ENCODE measurements at places on chromosomes 7 and 10. TPM values are rescaled to one million over a fixed set of nuclear protein-coding genes. Genes with fewer than 3 reads are reported as not detected.
A peak's percentile ranks its signal among the peaks of the same experiment; 100 is the strongest.

Gene CHST3
- 35.3 TPM for total RNA-seq

Gene ATG9B
- 1.2 TPM for total RNA-seq

Gene MYO1G
- total RNA-seq: 0.25 TPM

- no peak for DNase-seq
- H3K4me3 ChIP-seq: no peak overlapping the region
- H3K36me3 ChIP-seq: no peaks in the 10 kb centered on the region
Measured at GRCh38 chr10:126063353-126063791, 167.0 kb downstream of the FANK1 start.

DNA sequence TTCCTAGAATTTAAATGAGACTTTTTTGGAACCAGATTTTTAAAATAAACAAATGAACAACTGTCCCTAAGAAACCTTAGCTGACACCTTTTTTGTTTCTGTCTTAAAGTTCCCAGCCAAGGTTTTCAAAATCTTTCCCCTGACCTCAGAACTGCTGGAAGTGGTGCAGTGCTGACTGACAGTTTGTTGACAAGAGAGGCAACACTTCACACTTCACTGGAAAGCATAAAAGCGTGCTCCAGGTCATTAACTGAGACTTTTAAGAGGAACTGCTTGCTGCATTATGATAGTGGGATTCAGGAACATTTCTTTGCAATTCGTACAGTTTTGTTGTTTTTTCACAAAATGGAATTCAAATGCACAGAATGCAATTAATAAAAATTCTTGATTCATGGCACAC, 36.2 kb downstream of the SYPL1 start:
- H3K27ac ChIP-seq: no peak overlapping the region
- no peaks in the 10 kb centered on the region for H3K4me1 ChIP-seq
- DNase-seq: no peak
- H3K36me3 ChIP-seq: no peaks in the 10 kb centered on the region
- H3K27me3 ChIP-seq: no peaks in the 10 kb centered on the region

DNA sequence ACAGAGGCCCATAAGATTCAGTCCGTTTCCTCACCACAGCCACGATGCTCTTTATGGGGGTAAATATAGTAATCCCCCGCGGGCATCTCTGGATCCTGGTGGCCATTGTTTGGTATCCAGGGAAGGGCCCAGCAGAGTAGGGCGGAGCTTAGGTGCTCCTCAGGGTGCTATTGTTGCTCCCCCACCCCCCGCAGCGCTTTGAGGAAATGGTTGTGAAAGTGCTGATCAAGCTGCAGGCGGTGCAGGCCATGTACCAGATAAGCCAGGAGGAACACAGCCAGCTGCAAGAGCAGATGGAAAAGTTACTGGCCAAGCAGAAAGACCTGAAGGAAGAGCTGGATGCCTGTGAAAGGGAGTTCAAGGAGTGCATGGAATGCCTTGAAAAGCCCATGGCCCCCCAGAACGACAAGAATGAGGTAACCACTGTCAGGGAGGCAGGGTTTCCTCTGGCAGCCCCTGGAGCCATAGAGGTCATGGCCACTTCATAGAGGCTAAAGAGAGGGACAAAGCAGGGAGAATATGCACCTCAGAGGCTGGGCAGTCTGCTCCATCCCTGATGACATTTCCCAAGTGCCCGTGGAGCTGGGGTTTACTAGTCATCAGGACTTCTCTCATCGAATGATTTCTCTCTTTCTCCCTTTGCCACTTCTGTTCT, 17.6 kb upstream of the FLNC start:
- no peak overlapping the region for H3K27ac ChIP-seq
- no peaks in the 10 kb centered on the region for H3K27me3 ChIP-seq
- peaks cover 2% of the 10 kb centered on the region for H3K36me3 ChIP-seq
- peaks cover 12% of the 10 kb centered on the region for H3K4me1 ChIP-seq
- H3K4me3 ChIP-seq: no peak overlapping the region
- DNase-seq: peak; percentile 62

GRCh38 chr7:92968502-92968901, 132.1 kb upstream of the CDK6 start:
- no peak overlapping the region for H3K27ac ChIP-seq
- H3K36me3 ChIP-seq: no peaks in the 10 kb centered on the region
- H3K27me3 ChIP-seq: no peaks in the 10 kb centered on the region
- no peaks in the 10 kb centered on the region for H3K4me1 ChIP-seq
- DNase-seq: no peak

GRCh38 chr10:75291805-75292204, 56.0 kb upstream of the COMTD1 start:
- peaks cover 43% of the 10 kb centered on the region for H3K27me3 ChIP-seq
- no peak overlapping the region for H3K27ac ChIP-seq
- DNase-seq: no peak
- no peaks in the 10 kb centered on the region for H3K36me3 ChIP-seq

DNA sequence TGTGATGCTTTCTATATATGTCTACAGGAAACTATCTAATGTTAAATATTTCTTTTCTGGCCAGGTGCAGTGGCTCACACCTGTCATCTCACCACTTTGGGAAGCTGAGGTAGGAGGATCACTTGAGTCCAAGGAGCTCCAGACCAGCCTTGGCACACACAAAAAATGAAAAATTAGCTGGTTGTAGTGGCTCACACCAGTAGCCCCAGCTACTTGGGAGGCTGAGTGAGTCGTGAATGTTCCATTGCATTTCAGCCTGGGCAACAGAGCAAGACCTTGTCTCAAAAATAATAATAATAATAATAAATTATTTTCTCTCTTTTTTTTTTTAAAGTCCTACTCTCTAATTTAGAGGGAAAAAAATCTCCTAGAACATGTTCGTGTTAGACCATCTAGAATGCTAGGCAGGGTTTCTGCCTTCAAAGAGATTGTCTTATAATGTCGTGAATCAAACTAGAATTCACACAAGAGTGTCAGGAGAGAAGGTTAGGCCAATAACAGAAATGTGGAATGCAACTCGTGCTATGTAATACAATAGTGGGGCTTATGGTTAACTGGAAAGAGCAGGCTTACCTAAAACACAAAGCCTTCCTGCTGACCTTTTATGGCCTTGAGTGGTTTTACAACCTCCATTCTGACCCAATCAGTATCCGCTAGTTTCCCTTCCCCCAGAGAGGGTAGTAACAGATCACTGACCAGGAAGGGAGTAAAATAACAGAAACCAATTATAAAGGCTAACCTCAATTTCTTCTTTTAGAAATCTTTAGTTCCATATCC, 46.3 kb downstream of the MYOF start:
- peaks cover 18% of the 10 kb centered on the region for H3K4me1 ChIP-seq
- no peaks in the 10 kb centered on the region for H3K27me3 ChIP-seq
- H3K4me3 ChIP-seq: no peak overlapping the region
- DNase-seq: peak; percentile 59
- peaks cover 16% of the 10 kb centered on the region for H3K36me3 ChIP-seq
- peak overlapping the region; percentile 98 for H3K27ac ChIP-seq

DNA sequence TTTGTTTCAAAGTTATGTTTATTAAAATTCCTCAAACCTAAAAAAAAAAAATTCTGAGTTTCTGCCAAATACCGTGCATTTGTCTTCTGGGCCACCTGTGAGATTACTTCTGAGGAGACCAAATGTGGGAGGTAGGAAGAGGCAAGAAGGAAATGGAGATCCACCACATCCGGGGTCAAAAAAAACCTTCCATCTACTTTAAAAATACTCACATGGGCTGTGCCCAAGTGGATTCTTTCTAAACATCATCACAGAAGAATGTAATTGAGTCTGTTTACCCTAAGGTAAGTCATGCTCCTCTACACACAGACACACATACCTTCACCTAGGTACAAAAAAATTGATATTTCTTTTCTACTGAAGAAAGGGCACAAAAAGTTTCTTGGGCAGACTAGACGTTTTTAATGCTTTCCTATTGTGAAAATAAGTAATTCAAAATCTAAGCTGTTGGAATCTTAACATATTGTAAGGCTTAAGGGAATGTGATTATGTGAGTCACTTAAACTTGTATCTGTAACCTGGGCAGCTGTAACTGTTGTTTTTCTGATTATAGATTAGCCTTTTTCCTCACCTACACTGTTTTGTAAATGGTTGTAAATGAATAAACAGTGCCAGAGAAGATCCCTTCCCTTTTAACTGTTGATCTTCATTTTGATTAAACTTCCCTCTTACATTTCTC, 19.1 kb upstream of the SPOCK2 start:
- no peak overlapping the region for H3K4me3 ChIP-seq
- peaks cover 3% of the 10 kb centered on the region for H3K4me1 ChIP-seq
- no peaks in the 10 kb centered on the region for H3K27me3 ChIP-seq
- peaks cover under 1% of the 10 kb centered on the region for H3K36me3 ChIP-seq
- no peak for DNase-seq

DNA sequence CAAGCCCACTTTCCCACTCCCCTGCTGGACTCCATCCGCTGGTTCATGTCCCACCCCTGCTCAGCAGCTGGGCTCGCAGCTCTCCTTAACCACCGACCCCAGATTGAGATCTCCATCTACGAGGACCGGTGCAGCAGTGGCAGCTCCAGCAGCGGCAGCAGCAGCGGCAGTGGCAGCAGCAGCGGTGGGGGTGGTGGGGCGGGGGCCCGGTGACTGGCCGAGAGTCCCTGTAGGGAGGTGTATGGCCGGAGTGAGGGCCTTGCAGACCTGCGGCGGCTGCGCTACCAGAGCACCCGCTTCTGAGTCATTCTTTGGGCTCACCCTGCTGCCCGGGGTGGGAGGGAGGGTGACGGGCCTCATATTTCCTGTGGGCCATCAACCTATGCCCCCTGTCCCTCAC, 15.8 kb downstream of the GOLGA7B start:
- H3K36me3 ChIP-seq: no peaks in the 10 kb centered on the region
- no peak overlapping the region for H3K27ac ChIP-seq
- peaks cover 16% of the 10 kb centered on the region for H3K4me1 ChIP-seq
- no peak for DNase-seq

DNA sequence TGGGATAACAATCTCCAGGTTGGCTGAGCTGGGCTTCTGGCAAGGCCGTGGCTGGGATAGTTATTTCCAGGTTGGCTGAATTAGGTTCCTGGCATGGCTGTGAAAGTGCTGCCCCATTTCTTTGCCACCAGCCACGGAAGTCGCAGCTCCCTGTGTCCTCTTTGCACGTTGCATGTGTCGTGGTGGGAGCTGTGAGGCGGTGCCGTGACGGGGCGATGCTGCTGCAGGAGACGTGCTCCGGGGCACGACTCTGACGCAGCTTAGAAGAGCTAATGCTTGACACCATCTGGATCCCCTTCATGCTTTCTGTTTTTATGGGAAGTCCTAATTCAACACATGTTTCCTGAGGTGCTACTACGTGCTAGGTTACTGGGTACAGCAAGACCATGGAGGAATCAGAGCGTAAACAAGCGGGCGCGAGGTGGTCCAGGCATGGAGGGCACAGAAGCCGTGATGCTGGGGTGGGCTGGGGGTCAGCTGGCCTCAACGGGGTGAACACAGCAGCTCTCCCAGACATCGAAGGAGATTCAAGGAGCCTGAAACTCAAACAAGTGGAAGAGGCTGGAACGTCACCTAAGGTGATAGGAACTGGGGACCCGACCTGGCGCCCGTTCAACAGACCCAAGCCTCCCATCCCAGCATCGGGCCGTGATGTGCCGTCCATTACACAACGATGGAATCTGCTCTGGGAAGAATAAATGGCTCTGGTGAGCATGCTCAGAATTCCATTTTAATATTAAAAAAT, 407.1 kb downstream of the DNAJB6 start:
- DNase-seq: no peak
- H3K4me1 ChIP-seq: no peaks in the 10 kb centered on the region
- H3K27ac ChIP-seq: no peak overlapping the region
- H3K4me3 ChIP-seq: no peak overlapping the region
- H3K27me3 ChIP-seq: no peaks in the 10 kb centered on the region

DNA sequence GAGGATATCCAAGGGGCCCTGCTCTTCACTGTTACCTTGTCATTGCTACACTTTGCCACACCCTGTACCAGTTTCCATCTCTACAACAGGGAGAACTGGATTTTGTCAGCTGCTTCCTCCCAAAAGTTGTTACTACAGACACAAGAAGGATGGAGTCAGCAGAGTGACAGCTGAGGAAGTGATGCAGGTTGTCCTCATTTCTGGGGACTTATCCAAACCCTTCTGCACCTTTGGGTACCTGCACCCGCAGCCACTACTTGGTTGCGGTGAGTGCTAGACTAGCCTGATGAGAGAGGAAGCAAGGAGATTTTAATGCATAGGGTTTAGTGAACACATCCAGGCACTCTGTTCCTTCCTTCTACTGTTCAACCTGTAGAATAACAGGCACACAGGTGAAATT, 281.0 kb downstream of the RPS24 start:
- H3K27me3 ChIP-seq: no peaks in the 10 kb centered on the region
- no peak overlapping the region for H3K4me3 ChIP-seq
- H3K4me1 ChIP-seq: no peaks in the 10 kb centered on the region
- no peak overlapping the region for H3K27ac ChIP-seq

DNA sequence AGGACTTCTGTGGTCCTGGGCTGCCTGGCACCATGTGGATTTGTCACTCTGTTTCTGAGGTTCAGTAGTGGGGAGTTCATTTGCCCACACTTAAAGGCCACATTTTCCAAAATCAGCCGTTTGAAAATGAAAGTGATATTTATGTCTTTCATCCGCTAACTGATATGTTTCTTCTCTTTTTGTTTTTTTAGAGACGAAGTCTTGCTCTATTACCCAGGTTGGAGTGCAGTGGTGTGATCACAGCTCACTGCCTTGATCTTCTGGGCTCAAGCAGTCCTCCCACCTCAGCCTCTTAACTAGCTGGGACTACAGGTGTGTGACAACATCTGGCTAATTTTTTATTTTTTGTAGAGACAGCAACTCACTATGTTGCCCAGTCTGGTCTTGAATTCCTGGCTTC, 58.6 kb downstream of the EBLN1 start:
- H3K4me1 ChIP-seq: no peaks in the 10 kb centered on the region
- DNase-seq: no peak
- H3K4me3 ChIP-seq: no peak overlapping the region
- no peak overlapping the region for H3K27ac ChIP-seq
- no peaks in the 10 kb centered on the region for H3K27me3 ChIP-seq

GRCh38 chr7:39493934-39494333, 72.3 kb upstream of the YAE1 start:
- H3K27me3 ChIP-seq: no peaks in the 10 kb centered on the region
- H3K4me1 ChIP-seq: no peaks in the 10 kb centered on the region
- no peak for DNase-seq
- H3K4me3 ChIP-seq: no peak overlapping the region
- H3K36me3 ChIP-seq: no peaks in the 10 kb centered on the region

- no peaks in the 10 kb centered on the region for H3K27me3 ChIP-seq
- H3K4me3 ChIP-seq: no peak overlapping the region
- DNase-seq: no peak
- H3K4me1 ChIP-seq: no peaks in the 10 kb centered on the region
- H3K36me3 ChIP-seq: no peaks in the 10 kb centered on the region
- no peak overlapping the region for H3K27ac ChIP-seq
Measured at GRCh38 chr10:97590082-97590747, 694 bp downstream of the C10orf62 start.

- peaks cover 9% of the 10 kb centered on the region for H3K36me3 ChIP-seq
- no peak overlapping the region for H3K4me3 ChIP-seq
- peak overlapping the region; percentile 21 for H3K27ac ChIP-seq
- H3K4me1 ChIP-seq: no peaks in the 10 kb centered on the region
Measured at GRCh38 chr7:92809760-92810573, 26.4 kb downstream of the CDK6 start.

GRCh38 chr7:46385662-46386309, 464.7 kb upstream of the IGFBP3 start:
- no peaks in the 10 kb centered on the region for H3K36me3 ChIP-seq
- H3K4me3 ChIP-seq: no peak overlapping the region
- DNase-seq: no peak
- no peak overlapping the region for H3K27ac ChIP-seq
- peaks cover 2% of the 10 kb centered on the region for H3K4me1 ChIP-seq

- H3K4me1 ChIP-seq: no peaks in the 10 kb centered on the region
- H3K36me3 ChIP-seq: no peaks in the 10 kb centered on the region
- no peak overlapping the region for H3K4me3 ChIP-seq
- no peak for DNase-seq
Measured at GRCh38 chr10:128854963-128855362, 612.1 kb upstream of the MGMT start.

Measured in endodermal cell (in vitro differentiated cells).